ENCODE measurements at places on chromosomes 7 and 10. TPM values are rescaled to one million over a fixed set of nuclear protein-coding genes. Genes with fewer than 3 reads are reported as not detected.

DNA sequence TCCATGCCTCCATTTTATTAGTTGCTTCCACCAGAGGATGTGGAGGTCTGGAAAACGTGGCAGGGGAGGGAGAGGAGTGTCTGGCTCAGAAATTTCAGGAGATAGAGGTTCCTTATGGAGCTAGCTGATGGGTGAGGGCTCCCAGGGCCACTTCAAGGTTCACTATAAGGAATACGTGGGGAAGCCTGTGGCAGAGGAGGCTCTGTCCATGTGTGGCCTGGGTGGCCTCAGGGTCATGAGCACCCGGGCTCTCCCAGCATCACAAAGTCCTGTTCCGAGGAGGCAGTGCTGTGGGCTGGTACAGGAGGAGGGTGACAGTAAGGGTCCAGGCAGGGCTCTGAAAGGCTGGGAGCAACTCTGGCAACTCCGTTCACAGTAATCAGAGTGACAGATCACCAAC lies 24.6 kb downstream of the ARHGAP22 start:
- no peak overlapping the region for H3K27ac ChIP-seq
- DNase-seq: no peak
- no peaks in the 10 kb centered on the region for H3K4me1 ChIP-seq
- H3K4me3 ChIP-seq: no peak overlapping the region
- H3K36me3 ChIP-seq: peaks cover 4% of the 10 kb centered on the region

GRCh38 chr10:361203-362081 lies 226.2 kb downstream of the ZMYND11 start:
- peak overlapping the region; percentile 51 for H3K27ac ChIP-seq
- no peak for DNase-seq
- peaks cover 18% of the 10 kb centered on the region for H3K36me3 ChIP-seq
- no peaks in the 10 kb centered on the region for H3K27me3 ChIP-seq

DNA sequence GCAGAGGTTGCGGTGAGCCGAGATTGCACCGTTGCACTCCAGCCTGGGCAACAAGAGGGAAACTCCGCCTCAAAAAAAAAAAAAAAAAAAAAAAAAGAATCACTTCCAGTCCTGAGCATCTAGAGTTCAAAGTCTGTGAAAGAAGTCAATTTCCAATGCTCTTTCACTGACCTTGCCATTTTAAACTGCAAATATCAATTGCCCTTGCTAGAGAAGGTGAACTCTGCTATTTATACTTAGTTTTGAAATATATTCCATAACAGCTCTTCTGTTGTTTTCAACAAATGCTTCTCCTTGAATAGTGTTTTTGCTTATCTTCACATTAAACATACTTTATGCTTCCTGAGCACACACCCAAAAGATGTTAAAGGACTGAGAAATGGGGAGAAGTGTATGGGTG lies 331.3 kb downstream of the PHTF2 start:
- H3K36me3 ChIP-seq: no peaks in the 10 kb centered on the region
- DNase-seq: no peak
- H3K27ac ChIP-seq: no peak overlapping the region
- no peak overlapping the region for H3K4me3 ChIP-seq
- H3K27me3 ChIP-seq: no peaks in the 10 kb centered on the region

DNA sequence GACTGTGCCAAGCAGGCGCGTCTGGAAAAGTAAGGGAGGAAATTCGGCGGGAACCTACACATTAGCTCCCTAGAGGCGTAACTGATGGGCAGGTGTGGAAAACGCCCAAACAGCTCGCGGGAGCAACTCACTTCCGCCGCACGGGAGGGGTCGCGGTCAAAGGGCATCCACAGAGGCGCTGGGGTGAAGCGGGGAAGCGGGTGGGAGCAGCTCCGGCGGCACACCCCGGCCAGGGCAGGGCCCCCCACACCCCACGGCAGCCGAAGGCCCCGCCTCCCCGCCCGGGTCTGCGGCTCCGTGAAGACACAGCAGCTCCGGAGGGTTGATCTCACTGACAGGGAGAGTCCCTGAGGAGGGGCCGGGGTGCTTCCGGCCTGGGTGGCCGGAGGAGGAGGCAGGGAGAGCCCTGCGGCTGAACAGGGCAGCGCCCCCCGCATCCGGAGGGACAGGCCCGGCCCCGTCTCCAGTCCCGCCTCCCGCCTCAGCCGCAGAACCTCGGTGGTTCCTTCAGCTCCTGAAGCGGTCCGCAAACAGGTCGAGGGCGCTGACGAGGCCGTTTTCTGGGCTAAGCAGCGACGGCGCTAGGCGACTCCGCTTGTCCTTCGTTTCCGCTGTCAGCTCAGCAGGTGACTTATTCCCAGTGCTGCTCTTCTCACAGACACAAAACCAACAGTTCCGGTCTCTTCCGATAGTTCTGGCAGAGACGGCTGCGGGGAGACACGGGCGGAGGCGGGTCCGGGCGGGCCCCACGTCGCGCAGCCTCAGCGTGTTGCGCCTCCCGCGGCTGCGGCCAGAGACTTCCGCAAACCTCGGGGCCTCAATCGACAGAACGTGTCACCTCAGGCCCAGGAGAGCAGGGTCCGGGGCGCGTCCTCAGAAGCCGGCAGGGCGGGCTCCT lies 276.1 kb downstream of the DNAJB6 start:
- H3K4me3 ChIP-seq: peak overlapping the region; percentile 59
- no peak for DNase-seq
- H3K27ac ChIP-seq: no peak overlapping the region
- H3K4me1 ChIP-seq: peaks cover 13% of the 10 kb centered on the region

Gene ASAH2B
- 1.7 TPM for total RNA-seq

DNA sequence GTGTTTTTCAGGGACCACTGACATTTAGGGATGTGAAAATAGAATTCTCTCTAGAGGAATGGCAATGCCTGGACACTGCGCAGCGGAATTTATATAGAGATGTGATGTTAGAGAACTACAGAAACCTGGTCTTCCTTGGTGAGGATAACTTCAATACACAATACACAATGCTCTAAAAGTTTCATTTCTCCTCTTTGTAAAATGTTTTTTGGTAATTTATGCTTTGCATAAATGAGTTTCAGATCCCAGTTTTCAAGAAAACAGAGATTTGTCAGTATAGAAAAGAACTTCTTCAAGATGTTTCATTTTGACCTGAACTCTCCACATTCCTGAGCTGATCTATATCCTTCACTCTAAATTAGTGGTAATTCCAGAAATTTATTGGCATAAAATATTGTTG lies 14.2 kb downstream of the ZNF92 start:
- no peaks in the 10 kb centered on the region for H3K27me3 ChIP-seq
- DNase-seq: no peak
- H3K4me1 ChIP-seq: no peaks in the 10 kb centered on the region
- H3K27ac ChIP-seq: no peak overlapping the region

- H3K4me1 ChIP-seq: no peaks in the 10 kb centered on the region
- no peaks in the 10 kb centered on the region for H3K36me3 ChIP-seq
- H3K27me3 ChIP-seq: no peaks in the 10 kb centered on the region
- H3K27ac ChIP-seq: no peak overlapping the region
- H3K4me3 ChIP-seq: no peak overlapping the region
These were observed 106.7 kb upstream of the ITGB1 start for GRCh38 chr10:33064706-33065105.

All from esophagus muscularis mucosa (tissue), 4 donors.